Transverse colon (tissue), 4 donors: ENCODE measurements at places on chromosomes 7 and 10. TPM values are rescaled to one million over a fixed set of nuclear protein-coding genes. Genes with fewer than 3 reads are reported as not detected.

DNA sequence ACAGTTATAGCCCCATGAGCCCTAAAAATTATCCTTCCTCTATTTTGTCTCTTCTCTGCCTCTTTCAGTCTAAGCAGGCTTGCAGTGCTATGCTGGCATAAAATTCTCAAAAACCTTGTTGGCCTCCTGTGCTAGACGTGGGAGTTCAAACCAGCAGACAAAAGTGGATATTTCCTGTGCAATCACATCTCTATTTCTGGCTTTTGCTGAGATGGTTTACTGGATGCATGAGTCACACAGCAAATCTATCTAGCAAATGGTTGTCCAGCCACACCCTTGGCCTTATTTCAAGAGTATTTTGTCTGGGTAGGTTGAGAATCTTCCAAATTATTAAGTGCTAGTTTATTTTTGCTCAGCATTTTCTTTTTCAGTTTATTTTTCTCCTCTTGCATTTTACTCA is 370.8 kb downstream of the CDC14C start:
- no peak for DNase-seq

- no peak for DNase-seq
Measured at GRCh38 chr7:75931680-75932079, 16.7 kb downstream of the POR start.

GRCh38 chr7:142375710-142376313 is 118.0 kb upstream of the PRSS58 start:
- no peak for DNase-seq

DNA sequence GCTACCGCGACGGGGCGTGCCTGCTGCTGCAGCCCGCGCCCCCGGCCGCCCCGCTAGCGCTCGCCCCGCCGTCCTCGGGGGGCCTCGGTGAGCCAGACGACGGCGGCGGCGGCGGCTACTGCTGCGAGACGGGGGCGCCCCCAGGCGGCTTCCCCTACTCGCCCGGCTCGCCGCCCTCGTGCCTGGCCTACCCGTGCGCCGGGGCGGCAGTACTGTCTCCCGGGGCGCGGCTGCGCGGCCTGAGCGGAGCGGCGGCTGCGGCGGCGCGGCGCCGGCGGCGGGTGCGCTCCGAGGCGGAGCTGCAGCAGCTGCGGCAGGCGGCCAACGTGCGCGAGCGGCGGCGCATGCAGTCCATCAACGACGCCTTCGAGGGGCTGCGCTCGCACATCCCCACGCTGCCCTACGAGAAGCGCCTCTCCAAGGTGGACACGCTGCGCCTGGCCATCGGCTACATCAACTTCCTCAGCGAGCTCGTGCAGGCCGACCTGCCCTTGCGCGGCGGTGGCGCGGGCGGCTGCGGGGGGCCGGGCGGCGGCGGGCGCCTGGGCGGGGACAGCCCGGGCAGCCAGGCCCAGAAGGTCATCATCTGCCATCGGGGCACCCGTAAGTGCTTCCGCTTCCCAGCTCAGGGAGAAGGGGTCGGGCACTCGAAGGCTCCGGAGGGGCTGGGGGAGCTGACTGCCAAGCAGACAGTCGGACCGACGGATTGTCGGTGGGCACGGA is 761 bp downstream of the PTF1A start:
- no peak for DNase-seq

GRCh38 chr7:99368750-99369389 is 5.7 kb upstream of the ARPC1B start:
- DNase-seq, result no peak

- no peak for DNase-seq
Measured at GRCh38 chr10:19745672-19746071, 70.6 kb upstream of the PLXDC2 start.

RASA4 gene
- total RNA-seq, result 97.3 TPM

WNT8B gene
- total RNA-seq, result not detected

UBE2H gene
- 34.8 TPM for total RNA-seq
